ENCODE measurements at places on chromosomes 5 and 9. TPM values are rescaled to one million over a fixed set of nuclear protein-coding genes. Genes with fewer than 3 reads are reported as not detected.

DNA sequence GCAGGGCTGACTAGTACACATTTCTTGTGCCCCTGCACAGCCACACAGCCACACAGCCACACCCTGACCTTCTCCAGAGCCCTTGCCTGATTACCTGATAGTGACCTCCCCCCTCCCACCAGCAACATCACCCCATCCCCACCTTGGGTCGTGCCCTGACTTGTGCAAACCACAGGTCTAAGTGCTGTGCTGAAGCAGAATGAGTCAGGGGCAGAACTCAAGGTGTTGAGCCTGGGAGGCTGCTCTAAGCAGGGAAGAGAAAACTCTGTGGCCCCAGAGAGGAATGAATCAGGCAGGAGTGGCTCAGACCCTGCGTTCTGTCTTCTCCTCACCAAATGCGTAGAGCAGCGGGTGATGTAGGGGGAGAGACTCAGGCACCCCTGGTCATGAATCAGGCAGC is 24.3 kb upstream of the FAT2 start:
- DNase-seq = peak; percentile 68

Gene NTNG2
- 2.2 TPM for total RNA-seq

DNA sequence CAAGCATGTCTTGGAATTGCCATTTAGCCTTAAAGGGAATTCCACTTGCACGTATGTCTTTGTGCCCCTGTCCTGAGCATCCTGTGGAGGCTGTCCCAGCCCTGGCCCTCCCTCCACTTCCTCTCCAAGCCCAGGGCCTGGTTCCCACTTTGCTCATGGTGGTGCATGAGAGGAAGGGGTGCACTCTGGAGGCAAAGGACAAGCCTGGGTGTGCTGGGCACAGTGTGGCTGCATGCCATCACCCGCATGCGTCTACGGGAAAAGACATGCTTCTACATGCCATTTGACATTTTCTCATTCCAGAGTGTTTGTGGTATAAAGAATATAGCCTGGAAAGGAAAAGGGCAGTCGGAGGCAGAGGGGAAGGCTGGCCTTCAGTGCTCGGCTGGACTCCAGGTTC is 7.2 kb upstream of the IRX2 start:
- DNase-seq = no peak

Gene ANKRD18A
- 16.6 TPM for total RNA-seq

Gene NSG2
- total RNA-seq = not detected

Gene UBE2QL1
- total RNA-seq = 0.49 TPM

GRCh38 chr5:74186356-74187315 is 453.9 kb downstream of the ENC1 start:
- DNase-seq = no peak

DNA sequence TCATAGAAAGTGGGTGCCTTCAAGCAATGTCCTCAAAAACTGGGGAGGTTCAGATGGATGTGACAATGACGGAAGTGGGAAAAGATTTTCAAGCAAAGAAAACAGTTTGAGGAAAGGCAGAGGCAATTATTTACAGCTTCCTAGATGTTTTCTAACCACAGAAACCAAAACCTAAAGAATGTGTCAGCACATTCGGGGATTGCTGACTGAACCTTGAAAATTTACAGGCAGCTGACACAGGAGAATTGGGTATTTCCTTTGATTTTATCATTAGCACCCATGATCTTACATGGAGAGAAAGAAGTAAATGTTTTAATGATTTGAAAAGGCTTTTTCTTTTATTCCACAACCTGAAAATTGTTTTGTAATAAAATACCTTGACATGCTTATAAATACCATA is 369.0 kb downstream of the ACTL7B start:
- no peak for DNase-seq

DNA sequence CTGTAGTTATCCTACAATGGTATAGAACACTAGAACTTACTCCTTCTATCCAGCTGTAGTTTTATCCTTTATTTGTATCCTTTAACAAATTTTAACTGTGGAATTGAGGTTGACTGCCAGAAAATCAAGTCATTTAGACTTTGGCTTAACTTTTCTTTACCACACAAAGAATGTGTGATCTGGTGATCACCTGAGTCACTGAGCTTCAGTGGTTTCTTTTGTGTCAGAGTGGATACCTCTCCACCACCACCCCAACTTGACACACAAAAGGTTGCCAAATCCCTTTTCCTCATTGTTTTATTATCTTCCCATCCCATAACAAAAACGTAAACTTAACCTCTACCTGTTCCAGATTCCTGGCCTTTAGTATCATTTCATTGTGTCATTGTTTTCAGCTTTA is 5.5 kb downstream of the OTULIN start:
- DNase-seq = no peak

DNA sequence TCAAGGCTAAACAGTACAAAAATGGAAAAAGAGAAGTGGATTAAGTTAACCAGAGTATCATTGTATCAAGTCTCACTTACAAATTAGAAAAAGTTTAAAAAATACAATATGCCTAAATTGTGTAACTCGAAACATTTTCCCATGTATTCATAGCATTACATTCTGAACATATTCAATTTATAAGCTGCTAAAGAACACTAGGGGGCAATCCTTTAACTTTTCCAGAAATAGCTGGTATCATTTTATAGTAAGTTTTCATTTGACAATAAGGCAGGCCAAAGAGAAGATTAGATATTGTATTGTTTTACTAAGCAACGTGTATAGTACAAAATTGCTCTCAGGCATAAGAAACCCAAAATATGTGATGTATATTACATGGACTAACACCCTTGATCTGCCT is 234.6 kb downstream of the ADGRV1 start:
- DNase-seq = no peak

GRCh38 chr9:87063871-87064270 is 116.6 kb upstream of the GAS1 start:
- no peak for DNase-seq

GRCh38 chr9:91824601-91825305 is 125.3 kb downstream of the ROR2 start:
- DNase-seq = no peak

GRCh38 chr5:171476701-171477100 is 57.3 kb downstream of the FGF18 start:
- no peak for DNase-seq

GRCh38 chr5:124349931-124350330 is 396.5 kb downstream of the ZNF608 start:
- DNase-seq = no peak

Gene ACTBL2
- not detected for total RNA-seq

Gene KIF4B
- total RNA-seq = not detected

Gene OR1J2
- total RNA-seq = 0.42 TPM

DNA sequence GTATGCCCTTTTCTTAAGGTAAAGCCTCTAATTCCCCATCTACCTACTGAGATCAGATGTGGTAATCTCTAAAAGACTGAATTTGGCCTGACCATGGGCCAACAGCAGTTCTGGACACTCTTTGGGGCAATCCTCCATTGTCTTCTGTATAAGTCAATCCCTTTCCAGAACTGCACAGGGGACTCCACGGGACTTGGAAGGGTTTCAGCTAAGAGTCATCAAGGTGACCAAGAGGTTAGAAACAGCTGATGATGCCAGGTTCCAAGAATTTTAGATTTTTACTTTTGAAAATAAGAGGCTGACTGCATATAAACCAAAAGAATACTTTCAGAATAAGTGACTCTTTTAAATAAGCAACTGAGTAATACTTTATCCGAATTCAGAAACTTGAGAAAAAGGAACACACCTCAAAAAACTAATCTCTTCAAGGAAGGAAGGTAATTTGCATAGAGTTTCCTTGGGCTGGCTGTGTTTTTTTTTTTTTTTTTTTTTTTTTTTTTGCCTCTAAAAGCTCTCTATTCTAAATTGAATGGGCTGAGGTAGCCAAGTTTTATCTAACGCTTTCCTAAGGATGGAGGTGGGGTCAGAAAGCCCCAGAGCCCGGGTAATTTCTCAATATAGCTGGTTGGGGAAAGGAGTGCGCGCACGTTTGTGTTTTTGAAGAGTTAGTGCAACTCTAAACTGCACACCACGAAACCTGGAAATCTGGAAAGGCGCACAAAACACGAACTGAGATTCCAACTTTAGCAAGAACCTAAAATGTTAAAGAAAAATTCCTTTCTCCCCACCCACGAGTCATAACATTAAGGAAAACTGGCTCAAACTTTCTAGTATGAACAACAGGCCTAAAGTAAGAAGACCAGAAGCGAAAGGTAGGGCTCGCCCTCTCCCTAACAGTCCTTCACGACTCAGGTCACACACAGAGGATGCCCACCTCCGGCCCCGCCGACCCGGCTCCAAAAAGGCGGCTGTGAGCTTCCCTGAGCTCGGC is 1.3 kb downstream of the VCP start:
- no peak for DNase-seq

Gene GTF2H2
- 39.5 TPM for total RNA-seq

- DNase-seq = no peak
These were observed 19.6 kb downstream of the SLC24A2 start for GRCh38 chr9:19769213-19769612.

DNA sequence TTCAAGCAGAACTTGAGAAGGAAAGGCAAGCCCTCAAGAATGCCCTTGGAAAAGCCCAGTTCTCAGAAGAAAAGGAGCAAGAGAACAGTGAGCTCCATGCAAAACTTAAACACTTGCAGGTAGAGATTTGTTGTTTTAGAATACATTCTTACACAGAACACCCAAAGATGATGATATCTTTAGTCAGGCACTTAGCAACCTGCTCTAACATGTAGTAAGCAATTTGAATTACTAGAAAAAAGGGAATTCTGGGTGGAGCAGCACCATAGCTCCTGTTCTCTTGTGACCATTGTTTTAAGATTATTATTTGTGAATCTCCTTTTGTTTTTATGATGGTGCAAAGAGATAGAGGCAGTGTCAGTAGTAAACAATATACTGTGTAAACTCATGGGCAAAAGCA is 63.1 kb downstream of the RAB14 start:
- no peak for DNase-seq

DNA sequence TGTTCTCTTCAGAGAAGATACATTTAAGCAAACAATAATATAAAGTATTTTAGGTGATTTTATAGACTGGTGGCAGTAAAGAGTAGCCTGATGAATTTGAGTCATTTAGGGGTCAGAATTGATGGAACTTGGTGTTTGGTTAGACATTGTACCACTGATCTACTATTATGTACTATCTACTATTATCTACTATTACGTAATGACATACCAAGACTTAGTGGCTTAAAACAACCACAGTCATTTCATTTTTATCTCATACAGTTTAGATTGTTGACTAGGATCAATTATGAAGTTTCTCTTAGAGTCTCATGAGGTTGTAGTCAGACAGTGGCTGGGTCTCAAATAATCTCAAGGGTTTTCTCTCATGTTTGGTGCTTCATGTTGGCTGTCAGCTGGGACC is 54.0 kb downstream of the PPIP5K2 start:
- no peak for DNase-seq

- DNase-seq = no peak
These were observed 237.0 kb downstream of the TENT4A start for GRCh38 chr5:6950250-6950649.

Gene ALDH1A1
- 18.7 TPM for total RNA-seq

DNA sequence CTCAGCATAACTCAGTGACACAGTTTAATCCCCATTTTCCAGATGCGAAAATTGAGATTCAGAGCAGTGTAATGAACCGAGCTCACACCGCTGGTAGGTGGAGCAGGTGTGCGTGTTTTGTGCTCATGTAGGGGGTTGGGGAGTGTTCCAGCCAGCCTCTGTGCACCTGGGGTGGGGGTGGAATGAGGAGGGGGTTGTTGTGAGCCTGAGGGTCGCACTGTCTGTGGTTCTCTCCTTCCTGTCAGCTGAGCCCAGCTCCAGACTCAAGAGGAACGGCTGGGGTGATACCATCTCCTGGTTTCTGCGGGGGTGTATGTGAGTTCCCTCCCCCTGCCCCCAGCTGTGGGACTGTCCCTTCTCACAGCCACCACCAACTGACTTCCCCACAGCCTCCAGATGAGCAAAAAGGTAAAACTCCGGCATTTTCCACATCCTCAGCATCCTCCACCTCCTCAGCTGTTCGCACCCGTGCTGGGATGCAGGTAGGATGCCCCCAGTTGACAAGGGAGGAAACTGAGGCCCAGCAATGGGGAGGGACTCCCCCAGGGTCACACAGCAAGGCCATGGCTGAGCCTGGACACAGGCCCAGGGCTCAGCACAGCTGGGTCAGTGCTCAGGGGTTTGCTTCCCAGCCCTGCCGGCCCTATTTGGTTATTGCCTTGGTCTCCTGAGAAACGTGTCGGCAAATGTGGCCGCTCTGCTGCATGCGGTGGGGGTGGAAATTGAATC is 2.1 kb downstream of the SH2D3C start:
- no peak for DNase-seq

Gene OBP2B
- total RNA-seq = not detected

DNA sequence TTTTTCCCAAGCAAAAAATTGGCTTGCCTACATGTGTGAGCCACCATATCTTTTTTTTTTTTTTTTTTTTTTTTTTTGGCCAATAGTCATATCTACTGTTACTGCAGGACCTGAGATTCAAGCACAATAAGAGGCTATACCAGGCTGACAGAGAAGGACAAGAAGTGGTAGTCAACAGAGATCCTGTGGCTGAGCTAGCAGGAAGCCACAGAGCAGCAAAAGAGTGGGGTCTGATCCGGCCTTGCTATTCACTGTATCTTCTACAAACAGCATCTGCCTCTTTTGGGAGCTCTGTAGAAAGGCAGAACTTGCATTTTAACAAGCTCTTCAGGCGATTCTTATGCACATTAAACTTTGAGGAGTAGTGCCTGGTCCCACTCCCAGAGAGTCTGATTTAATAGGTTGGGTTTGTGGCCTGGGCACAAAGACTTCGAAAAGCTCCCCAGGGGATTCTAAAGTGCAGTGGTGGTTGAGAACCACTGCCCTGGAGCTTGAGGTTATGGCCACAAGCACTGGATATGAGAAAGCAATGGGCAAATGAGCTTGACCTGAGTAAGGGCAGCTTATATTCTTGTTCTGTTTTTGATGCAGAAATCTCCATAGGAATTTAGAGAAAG is 162.8 kb downstream of the PIK3R1 start:
- no peak for DNase-seq

- DNase-seq = no peak
These were observed 167.2 kb downstream of the CFAP90 start for GRCh38 chr5:7683753-7684152.

GRCh38 chr5:62581836-62582597 is 3.4 kb downstream of the LRRC70 start:
- DNase-seq = no peak

Gene PCDHB16
- 3.4 TPM for total RNA-seq

Gene ABLIM3
- total RNA-seq = 101 TPM

Gene SLC6A3
- 0.57 TPM for total RNA-seq

Gene CDKN2A
- 1.7 TPM for total RNA-seq

DNA sequence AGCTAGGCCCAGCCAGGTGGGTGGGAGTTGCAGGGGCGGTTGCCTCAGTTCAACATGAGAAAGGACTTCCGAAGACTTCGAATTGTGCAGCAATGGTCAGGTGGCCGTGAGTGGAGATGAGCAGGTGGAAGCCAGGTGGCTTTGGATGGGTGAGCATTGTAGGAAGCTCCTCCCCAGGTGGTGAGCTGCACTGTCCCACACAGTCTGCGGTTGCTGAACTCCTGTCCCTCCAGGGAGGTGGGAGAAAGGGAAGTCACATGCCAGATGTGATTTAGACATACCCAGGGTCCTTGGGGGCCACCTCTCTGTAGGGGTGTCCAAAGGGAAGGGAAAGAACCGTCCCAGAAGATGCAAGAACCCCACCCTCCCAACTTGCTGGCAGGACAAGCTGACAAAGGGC is 30.4 kb downstream of the COL15A1 start:
- no peak for DNase-seq

- no peak for DNase-seq
These were observed 5.1 kb downstream of the HOMER1 start for GRCh38 chr5:79508794-79509193.
